ENCODE measurements at places on chromosomes 5 and 9.

DNA sequence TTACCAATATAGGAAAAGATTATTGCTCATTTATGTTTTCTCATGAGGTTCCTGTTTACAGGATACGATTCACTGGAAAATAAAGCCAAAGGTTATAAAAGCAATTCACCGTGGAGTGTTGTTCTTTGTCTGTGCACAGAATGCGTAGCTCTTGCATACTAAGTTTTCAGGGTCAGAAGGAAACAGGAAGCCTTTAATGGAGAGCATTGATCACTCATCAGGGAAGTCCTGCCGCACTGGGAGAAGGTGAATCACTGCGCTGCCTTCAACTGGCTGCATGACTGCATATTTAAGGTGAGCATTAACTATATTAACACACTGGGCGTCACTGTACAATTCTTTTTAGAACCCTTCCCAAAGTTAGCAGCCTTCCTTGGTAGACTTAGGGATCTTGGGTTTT is 74.1 kb upstream of the SYK start:
- no peak for DNase-seq

DNA sequence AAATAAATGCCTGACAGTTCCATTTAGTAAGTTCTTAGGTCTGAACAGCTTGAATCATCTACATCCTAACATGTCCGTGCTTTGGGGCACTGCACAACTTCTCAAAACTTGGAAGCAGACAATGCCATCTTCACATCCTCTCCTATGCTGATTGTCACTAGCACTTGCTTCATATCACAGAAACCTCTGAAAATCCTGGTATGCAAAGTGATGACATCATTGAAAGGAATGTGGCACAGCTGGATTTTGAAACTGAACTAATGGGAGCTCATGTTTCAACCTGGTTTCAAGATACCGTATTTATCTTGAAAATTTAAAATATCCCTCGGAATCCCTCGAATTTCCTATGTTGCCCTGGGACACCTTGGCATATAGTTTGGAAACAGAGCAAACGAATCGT is 490.2 kb upstream of the DAP start:
- no peak for DNase-seq

GRCh38 chr9:135743546-135744332 is 41.8 kb downstream of the KCNT1 start:
- no peak for DNase-seq

GRCh38 chr9:105242557-105242956 is 1.9 kb upstream of the SLC44A1 start:
- no peak for DNase-seq

GRCh38 chr9:89882930-89883361 is 278.1 kb downstream of the GADD45G start:
- DNase-seq, result no peak

GRCh38 chr5:43661102-43661501 is 58.1 kb downstream of the NNT start:
- DNase-seq, result no peak

DNA sequence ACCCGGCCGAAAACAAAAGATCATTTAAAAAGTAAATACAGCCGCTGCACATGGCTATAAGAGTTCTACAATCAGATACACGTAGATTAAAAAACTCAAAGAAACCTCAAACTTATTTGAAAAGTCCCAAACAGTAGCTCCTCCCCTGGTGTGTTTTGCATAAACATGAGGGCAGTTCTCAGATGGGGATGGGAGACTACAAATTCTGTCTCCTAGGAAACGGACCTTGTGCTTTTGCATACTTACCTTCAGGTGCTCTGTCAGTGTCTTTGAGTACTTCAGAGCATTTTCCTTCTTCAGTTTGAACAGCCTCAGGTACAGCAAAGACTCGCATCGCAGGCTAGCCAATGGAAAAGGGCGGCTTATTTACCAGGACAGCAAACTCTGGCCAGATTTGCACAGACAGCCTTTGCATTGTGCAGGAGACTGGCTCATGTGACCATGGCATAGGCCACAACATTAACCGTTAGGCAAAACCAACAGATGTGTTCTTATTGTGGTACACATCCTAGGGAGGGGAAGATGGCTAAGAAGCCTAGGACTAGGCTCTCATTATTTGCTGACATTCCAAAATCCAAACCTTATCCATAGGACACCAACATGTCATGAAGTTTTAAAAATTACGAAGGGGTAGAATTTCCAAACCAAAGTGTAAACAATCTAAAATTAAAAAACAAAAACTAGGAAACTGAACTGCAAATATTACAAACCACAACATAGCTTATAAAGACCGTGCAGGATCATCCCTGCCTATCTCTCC is 12.8 kb downstream of the LEAP2 start:
- DNase-seq, result no peak

GRCh38 chr5:143557061-143557818 is 153.8 kb upstream of the NR3C1 start:
- DNase-seq, result no peak

DNA sequence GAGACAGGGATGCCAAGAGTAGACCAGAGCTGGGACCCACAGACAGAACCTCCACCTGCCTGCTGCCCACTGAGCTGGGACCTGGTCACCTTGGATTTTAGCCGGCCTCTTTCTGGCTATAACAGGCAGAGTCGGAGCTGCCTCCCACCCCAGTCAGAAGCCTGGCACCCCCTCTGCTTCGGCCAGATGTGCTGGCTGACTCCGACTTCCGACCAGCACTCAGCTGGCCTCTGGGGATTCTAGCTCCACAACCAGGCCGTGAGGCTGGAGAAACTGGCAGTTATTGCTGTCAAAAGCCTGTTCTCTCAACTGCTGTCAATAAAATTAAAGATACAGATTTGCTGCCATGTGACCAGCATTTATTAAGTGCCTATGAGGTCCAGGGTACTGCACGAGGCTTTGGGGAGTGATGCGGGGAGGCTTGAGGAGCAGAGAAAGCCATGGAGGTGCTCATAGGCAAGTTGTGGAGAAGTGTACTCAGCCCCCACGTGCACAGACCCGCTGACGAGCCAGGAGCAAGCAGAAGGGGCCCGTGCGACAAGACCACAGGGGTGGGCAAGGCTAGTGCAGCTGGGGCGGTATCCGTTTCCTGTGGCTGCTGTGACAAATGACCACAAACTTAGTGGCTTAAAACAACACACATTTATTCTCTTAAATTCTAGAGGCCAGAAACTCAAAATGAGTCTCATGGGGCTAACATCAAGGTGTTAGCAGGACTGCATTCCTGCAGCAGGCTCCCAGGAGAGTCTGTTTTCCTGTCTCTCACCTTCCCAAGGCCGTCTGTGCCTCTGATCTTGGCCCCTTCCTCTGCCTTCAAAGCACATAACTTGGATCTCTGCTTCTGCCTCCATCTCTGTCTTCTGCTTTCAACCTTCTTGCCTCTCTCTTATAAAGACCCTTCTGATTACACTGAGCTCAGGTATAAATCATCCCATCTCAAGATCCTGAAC is 13.1 kb downstream of the GFI1B start:
- DNase-seq, result no peak

- no peak for DNase-seq
These were observed 23.1 kb downstream of the FSTL4 start for GRCh38 chr5:133589286-133589685.

GRCh38 chr5:79938468-79938867 is 52.6 kb downstream of the MTX3 start:
- no peak for DNase-seq

- no peak for DNase-seq
These were observed 18.4 kb upstream of the IL17B start for GRCh38 chr5:149397530-149397929.

DNA sequence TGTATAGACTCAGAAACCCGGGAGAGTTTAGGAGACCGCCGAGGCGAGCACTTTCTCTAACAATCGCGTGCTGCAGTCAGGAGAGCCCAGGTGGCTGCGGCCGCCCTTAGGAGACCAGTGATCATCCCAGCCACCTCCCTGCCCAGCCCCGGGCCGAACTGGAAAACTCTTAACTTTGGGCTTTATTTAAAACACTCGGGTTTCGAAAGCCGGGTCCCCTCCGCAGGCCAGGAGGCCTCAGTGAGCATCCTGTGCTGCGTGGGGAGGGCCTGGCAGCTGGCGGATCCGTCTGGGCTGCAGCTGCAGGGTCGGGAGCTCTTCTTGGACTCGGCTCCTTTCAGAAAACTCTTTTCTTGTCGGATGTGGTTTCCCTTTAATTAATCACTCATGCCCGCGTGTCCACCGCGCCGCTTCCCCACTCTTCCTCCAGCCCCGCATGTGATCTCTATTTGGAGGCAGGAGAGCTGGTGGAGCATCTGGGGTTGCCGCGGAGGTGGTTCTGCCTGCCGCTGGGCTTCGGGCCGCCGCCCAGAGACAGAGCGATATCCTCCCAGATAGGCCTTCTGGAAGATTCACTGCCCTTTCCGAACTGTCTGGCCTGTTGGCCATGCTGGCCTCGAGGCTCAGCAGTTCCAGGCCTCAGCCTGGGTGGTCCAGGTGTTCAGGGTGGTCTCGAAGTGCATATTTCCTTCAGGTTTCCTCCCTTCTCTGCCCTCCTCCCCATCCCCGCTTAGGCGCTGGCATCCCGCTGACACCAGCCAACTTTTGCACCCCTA is 59.5 kb downstream of the TMEM174 start:
- DNase-seq, result no peak

GRCh38 chr5:4124221-4124970 is 528.8 kb downstream of the IRX1 start:
- DNase-seq, result no peak

DNA sequence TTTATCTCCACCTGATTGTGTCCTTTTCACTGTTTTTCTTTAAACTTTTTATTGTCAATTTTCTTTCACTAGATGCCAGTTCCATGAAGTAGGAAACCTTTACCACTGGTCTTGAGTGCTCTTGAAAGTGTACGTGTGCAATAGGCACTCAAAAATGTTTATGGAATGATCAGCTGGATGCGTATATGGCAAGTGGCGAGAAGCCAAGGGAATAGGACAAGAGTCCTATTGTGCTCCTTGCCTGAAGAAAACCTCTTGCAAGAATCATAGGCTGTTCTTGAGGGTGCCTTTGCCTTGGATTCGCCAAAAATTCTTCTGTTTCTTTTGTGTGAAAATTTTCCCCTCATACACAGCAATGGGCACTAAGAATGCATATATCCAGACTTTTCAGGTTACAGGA is 97.7 kb downstream of the GHR start:
- peak; percentile 58 for DNase-seq

- DNase-seq, result no peak
These were observed 588 bp upstream of the BRINP1 start for GRCh38 chr9:119369680-119370366.

DNA sequence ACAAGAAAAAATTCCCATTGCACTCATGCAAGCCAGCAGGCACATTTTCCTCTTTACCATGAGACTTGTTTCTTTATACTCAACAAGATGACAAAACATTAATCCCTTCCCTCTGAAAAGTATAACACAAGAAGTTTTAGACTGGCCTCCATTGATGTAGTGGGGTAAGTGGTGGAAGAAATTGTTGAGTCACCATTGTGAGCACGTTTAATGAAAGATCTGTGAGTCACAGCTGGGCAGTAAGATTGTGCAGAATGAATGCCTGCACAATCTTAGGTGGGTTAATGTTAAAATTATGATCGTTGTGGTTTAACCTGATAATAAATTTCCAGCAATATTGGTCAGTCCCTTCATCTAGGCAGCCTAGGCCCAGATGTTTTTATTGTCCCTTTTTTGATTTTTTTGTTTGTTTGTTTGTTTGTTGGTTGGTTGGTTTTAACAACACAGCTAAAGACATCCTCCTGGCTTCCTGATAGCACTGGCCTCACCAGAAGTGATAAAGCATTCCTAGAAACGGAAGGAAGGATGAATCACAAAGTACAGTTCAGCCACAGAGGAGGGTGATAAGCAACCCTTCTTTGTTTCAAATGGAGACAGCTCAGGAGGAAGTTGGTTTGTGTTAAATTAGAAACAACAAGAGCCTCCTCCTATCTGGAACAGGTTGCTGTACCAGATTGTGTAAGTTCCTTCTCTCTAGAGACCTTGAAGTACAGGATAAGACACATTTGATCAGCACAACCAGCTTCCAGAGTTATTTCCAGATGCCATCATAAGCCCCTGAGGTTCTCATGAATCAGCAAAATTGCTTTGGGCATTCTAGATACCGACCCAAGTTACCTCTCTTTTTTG is 40.3 kb downstream of the SLC24A2 start:
- no peak for DNase-seq

DNA sequence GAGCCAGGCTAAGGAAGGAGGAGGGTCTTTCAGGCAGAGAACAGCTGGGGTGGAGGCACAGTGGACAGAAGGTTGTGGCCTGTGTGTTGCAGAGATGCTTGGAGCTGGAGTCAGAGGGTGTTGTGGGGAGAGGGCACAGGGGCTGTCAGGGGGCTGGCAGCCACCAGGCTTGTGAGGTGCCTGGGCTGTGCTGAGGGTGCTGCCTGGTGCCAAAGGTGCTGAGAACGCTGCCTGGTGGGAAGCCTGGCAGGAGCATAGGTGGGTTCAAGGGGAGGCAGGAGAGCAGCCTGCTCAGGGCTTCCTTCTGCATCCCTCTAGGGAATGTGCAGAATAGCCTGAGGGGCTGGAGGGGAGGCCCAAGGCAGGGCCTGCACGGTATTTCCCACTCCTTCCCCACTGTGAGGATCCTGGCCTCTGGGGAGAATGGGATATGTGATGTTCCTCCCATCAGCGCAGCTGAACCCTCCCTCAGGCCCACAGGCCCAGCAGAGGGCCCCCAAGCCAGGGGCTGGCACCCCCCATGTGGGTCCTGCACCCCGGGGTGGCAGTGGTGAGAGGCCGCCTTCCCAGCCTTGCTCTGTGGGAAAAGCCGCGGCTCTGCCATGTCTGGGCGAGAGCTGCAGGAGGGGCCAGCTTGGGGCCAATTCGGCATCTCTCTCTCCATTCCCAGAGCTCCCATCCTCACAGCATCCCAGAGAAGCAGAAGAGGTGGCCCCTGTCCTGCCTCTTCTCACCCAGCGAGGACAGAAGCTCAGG is 76.3 kb downstream of the CACNA1B start:
- no peak for DNase-seq

DNA sequence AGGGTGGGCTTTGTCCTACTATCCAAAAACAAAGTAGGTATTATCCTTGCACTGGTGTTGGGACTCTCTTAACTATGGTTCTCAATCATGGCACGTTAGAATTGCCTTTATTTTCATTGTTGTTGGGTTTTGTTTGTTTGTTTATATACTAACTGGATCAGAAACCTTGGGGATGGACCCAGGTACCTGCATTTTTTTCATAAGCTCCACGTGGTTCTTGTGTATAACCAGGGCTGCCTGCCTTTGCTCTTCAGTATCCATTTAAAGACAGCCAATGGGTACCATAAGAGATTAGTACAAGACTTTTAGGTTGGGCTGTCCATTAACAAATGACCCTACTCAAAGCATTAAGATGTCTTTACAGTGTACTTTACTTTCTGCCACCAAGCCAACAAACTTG is 2.5 kb upstream of the SSBP2 start:
- no peak for DNase-seq

- no peak for DNase-seq
These were observed 77.7 kb upstream of the PHYKPL start for GRCh38 chr5:178310130-178310865.

DNA sequence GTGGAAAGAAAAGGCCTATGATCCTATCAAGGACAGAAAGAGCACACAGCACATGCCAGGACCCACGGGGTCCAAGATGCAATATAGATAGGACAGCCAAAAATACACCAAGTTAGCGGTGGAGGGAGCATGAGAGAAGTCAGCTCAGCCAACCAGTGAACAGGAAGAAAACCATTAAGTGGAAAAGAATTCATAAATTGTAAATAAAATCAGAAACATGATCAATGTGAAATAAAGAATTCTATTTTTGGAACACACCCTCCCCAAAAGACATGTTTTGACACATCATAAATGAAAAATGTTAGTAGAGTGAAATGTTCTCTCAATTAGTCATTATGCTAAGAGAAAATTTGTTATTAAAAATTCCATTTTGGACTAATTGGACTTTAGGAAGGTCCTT is 35.6 kb downstream of the ATPSCKMT start:
- DNase-seq, result no peak
